ENCODE measurements at places on chromosomes 11 and 22.
A peak's percentile ranks its signal among the peaks of the same experiment; 100 is the strongest.

DNA sequence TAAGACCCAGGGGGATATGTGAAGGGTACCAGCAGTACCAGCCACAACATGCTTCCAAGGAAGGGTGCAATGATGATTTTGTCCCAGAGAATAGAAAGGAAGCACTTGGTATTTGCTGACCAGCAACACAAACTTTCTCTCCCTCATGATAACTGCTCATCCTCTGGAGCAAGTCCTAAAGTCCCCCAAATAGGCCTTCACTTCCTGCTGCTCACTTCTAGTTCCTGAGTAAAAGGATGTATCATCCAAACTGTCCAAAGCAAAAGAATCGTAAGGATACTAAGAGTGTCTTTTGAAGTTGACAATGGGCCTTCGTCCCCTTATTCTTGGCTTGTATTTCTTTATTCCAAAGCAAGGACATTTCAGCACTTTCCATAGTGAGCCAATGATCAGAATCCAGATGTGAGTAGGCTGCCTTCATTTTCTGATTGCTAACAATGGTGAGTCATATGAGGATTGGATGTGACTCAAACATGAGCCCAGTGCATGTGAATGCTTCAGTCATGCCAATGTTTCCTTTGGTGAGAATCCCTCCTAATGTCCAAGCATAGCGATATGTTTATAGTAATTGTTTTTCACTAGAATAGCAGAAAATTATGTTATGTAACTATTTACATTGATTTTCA is 243.4 kb upstream of the POU2AF2 start:
- DNase-seq, result no peak

DNA sequence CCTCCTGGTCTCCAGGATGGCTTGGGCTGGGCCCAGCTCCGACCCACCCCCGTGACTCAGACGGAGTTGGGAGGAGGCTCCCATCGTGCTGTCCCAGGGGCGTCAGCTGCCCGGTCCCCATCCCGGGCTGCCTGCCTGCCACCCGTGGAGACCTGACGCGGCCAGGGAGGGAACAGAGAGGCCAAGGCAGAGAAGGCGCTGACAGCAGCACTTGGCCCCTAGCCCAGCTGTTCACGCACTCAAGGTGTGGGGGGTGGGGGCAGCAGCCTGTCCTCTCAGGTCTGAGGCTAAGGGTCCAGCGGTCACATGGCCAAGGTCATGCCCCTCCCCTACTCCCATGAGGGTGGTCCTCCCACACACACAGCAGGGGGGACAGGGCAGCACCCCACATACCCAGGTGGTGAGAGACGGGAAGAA is 48.6 kb downstream of the ELFN2 start:
- DNase-seq, result no peak

DNA sequence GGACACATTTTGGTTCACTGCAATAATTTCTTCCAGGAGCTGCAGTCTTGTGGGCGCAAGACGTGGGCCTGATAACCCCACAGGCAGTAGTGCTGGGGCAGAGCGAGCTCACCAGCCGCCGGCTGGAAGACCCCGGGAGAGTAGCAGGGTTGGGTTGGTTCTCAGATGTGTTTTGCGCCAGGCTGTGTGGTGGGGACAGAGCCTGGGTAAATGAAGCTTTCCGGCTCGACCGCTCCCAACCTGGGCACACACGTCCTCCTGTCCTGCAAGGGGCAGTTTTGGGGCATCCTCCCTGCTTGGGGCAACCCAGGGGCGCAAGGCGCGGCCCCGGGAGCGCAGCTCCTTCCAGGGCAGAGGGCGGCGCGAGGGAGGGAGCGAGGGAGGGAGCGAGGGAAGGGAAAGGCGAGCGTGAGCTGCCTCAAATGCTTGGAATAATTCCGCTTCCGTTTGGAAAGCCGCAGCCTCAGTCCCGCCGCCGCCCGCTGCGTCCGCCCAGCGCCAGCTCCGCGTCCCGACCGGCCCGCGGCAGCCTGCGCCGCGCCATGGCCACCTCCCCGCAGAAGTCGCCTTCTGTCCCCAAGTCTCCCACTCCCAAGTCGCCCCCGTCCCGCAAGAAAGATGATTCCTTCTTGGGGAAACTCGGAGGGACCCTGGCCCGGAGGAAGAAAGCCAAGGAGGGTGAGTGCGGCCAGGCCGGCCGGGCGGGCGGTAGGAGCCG is at the start of gene PARVA:
Gene PARVA (plus strand): TSS at position 466 of the 718 bp plus-strand sequence. CDS start 77 bp downstream, at position 543.
- DNase-seq, result peak; percentile 56

- DNase-seq, result no peak
Observed at GRCh38 chr22:22692707-22693530, 48.5 kb downstream of the GGTLC2 start.

- no peak for DNase-seq
Observed at GRCh38 chr11:6241316-6241715, 2.4 kb downstream of the CNGA4 start.

GRCh38 chr11:123100379-123101085 is 38.6 kb upstream of the HSPA8 start:
- DNase-seq, result no peak

DNA sequence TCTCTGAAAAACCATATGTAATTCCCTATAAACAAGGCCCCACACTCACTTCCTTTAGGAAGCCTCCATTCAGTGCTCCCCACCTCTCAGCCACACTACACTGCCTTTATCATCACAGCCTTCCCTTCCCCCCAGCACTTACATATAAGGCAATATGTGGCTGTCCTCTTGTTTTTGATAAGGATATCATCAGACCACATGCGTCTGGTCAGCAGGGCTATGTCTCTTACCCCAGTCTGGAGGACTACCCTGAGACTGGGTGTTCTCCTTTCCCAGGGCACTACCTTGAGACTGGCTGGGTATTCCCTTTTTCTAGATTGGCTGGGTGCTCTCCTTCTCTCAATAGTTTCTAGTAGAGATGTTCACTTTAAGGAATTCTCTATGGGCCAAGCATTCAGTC is 7.8 kb downstream of the KCNE3 start:
- DNase-seq, result no peak

DNA sequence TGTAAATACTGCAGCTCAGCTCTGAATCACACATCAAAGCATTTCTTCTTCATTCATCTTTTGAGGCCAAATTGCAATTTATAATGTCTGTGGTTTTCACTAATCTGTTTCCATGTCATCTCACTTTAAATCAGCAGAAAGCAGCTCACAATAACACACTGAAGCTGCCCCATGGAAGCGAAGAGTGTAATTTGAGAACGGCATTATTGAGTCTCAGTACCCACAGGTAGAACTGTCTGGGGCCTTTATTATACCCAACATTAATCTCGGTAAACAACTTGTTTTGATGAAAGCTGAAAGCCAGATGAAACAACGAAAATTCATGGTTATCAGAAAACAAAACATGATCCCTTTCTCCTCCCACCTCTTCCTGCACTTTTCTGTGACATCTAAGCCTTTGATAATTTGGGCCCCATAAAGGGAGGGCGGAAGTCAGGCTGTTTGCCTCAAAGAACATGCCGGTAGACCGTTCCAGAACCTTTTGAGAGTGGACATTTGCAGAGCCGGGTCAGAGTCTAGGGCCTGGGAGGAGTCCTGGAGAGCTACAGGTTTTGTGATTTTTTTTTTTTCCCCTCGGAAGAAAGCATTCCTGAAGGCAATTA is 68.2 kb upstream of the SESN3 start:
- peak; percentile 26 for DNase-seq

GRCh38 chr11:44424841-44425240 is 114.9 kb upstream of the ALX4 start:
- no peak for DNase-seq

DNA sequence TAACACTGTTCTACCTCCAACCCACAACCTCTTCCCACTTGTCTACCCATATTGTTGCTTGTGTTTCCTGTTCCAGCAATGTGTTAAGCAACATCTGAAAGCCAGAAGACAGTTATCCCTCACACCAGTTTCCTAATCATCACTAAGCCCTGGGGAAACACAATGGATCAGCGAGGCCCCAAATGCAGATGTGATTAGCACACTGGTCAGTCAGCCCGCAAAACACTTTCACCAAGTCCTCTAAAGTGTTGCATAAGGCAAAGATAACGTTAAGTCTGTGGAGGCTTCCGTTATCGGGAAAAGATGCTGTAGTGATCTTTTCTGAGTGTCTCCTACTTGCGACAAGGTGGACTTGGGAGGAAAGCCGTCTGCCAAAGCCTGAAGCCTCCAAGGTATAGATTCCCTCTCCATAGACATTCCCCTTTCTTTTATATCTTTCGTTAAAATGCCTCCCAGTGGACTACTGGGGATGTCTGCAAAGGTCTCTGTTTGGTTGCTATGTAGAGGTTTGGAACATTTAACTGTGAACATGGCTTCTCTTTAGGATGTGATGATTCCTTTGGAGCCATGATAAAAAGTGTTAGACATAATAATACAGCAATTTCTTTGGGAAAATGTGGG is at the start of gene MS4A3:
Gene MS4A3 (plus strand): TSS at position 317 of the 621 bp plus-strand sequence. CDS start 4,496 bp downstream, outside the sequence.
- DNase-seq, result no peak

DNA sequence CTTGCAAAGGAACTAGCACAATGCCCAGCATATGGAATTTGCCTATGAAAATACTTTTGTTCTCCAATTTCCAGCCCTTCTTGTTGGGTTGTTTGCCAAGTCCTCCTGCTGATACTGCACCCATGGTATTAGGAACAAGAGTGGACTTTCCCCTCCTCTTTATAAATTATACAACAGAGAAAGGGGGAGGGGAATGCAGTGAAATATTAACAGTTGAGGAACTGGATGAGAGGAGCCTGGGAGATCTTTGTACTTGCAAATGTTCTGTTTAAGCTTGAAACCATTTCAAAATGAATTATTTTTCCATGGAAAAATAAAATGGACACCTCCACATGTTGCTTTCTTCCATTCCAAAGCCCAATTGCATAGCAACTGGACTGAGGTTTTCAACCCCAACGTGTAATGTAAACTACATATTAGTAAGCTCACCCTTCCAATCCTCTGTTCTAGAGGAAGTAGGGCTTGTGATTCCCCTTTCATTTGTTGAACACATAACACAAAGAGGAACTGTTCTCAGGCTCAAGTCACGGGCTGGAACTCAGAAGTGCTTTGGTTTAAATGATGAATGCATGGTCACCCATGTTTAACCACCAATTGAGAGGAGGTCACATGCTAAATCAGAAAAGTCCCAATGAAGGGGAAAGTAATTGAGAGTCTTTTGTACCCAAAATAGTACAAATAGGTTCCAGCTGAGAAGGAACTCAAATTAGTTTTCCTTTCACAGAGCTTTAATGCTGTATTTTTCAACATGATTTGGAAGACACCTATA is 66.2 kb upstream of the ZC3H12C start:
- no peak for DNase-seq

DNA sequence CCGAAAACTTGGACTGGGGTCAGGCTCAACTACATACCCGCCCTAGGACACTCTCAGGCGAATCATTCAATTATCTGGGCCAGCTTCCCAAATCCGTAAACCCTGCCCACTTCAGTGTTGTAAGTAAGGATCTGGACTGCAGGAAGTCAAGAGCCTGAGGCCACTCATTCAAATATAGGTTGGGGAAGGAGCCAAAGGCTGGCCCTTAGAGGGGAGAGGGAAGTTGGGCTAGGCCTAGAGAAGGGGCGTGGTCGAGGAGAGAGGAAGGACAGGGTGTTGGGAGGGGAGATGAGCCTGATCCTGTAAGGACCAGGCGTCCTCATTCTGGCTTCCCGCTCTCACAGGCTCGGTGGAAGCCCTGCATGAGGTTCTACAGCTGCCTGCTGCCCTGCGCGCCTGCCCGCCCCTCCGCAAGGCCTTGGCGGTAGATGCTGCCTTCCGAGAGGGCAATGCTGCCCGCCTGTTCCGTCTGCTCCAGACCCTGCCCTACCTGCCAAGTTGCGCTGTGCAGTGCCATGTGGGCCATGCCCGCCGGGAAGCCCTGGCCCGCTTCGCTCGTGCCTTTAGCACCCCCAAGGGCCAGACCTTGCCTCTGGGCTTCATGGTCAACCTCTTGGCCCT is 3.0 kb downstream of the SAC3D1 start:
- no peak for DNase-seq

GRCh38 chr11:12085371-12086251 is 24.8 kb upstream of the MICAL2 start:
- no peak for DNase-seq

DNA sequence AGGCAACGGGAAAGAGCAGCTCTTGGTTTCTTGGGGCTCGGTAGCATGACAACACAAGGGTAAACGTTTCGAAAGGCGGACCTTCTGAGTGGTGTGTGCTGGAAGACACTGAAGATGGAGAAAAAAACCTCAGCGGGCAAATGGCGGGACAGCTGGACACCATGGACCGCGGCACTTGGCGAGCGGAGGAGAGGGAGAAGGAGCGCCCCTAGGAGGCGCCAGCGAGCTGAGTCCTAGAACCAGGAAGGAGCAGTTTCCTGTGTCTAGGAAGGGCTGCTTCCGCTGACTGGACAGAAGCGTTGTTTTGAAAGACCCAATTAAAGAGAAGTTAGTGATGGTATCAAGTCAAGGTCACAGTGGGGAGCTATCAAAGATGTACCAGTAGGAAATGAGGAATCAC is 44.0 kb upstream of the OPCML start:
- no peak for DNase-seq

GRCh38 chr11:45100339-45100738 is 46.1 kb upstream of the PRDM11 start:
- DNase-seq, result no peak

- no peak for DNase-seq
Observed at GRCh38 chr11:16997624-16998023, 16.6 kb downstream of the PLEKHA7 start.

DNA sequence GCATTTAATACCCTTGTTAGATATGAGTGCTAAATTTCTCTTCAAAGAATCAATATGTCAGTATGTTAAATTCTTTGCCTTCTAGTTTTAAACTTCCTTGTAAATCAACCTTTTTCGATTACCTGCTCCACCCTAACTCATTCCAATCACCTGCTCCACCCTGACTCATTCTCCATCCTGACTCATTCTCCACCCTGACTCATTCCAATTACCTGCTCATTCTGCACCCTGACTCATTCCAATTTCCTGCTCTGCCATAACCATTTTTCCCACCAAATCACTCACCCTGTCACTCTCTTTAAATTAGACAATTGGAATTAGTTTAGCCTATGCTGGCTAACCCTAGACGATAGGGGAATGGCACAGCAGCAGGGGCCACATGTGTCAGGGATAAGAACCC is 519.5 kb upstream of the LRRC4C start:
- no peak for DNase-seq

- DNase-seq, result no peak
Observed at GRCh38 chr22:19961868-19962245, 20.2 kb upstream of the TXNRD2 start.

GRCh38 chr11:62961017-62961570 is 23.7 kb downstream of the SLC22A6 start:
- DNase-seq, result no peak

DNA sequence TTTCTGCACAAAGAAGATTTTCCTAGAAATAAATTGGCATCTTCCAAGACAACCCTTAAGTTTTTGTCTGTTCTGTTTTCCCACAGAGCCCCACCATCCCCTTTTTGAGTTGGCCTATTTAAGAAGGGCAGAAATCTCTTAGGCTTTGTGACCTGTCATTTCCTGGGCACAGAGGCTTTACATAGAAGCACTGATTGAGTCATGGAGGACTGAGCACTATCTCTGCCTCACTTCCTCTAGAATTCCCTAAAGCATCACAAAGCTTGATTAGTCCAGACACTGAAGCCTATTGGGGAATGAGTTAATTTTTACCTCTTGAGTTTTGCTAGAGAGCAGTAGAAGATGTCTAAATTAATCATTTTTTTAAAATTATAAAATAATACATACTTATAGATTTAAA is 25.4 kb downstream of the TRIM44 start:
- DNase-seq, result no peak

GRCh38 chr22:41469218-41469851 is 418 bp downstream of the ACO2 start:
- DNase-seq, result no peak

All from NCI-H2227 treated with DMSO at 0.1 percent for 48 hours (cell line).